ENCODE measurements at places on chromosomes 12 and 14. TPM values are rescaled to one million over a fixed set of nuclear protein-coding genes. Genes with fewer than 3 reads are reported as not detected.

SPX gene
- 7.7 TPM for total RNA-seq

RFLNA gene
- 0.22 TPM for total RNA-seq

DNA sequence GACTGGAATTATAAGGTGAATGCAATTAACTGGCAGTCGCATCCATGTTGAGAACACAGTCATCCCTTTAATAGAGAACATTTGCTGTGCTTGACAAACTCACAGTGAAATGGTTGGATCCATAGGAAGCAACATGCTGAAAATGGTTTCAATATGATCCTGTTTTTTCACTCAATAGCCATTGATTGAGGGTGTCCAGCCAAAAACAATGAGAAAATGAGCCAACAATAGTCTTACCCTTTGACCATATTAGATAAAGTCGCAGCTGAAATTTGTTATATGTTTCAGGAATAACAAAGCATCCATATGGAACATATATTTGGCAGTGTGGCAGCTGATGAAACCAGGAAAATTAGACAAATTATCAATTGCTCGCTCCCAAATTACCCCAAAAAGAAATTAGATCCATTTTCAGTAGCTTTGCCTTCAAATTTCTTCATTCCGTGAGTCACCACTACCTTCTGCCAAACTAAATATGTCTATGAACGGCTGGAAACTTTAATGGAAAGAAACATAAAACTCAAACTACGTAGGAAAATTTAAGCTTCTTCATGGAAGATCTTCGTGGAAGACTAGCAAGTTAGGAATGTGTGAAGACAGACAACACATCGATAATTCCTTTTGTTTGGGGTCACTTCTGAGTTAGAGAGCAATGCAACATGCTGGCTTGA, 17.4 kb downstream of the IGF1 start:
- DNase-seq = no peak

- DNase-seq = no peak
Observed at GRCh38 chr14:38238878-38239277, 17.0 kb downstream of the CLEC14A start.

GRCh38 chr14:96167224-96168148, 37.2 kb upstream of the BDKRB2 start:
- no peak for DNase-seq

- DNase-seq = no peak
Observed at GRCh38 chr14:78709795-78710557, 539.8 kb downstream of the NRXN3 start.

DNA sequence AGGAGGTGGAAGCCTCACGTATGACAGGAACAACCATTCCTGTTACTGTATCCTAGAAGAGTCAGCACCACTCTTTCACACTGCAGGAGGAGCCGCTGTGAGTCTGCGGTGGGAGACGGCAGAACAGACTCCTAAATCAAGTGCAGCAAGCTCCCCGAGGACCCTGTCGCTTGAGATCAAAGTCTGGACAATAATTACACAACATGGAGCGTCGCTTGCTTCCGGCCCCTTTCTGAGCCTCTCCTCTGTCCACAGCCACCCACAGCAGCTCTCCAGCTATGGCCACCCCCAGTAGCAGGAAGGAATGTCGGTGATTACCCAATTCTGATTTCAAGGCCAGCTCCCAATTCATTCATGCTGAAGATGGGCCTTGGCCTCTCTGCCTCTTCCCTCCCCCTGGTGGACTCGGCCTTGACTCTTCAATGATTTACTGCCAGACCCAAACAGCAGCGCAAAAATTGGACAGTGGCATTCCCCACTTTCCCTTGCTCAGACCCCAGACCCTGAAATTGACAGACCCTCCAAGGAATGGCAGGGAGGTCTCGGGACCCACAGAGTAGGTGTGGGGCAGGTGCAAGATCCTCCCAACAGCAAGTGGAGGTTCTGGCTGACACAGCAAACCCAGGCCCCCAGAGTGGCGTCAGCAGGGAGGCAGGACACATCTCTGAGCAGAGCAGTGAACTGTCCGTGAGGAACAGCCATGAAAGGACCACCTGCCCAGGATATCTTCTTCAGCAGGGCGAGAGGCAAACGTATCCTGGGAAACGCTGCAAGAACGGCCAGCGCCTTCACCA, 272.7 kb upstream of the DIO3 start:
- DNase-seq = no peak

All from right cardiac atrium (tissue), 5 donors.